Glutamatergic neuron (in vitro differentiated cells): ENCODE measurements at places on chromosomes 12 and 14.

DNA sequence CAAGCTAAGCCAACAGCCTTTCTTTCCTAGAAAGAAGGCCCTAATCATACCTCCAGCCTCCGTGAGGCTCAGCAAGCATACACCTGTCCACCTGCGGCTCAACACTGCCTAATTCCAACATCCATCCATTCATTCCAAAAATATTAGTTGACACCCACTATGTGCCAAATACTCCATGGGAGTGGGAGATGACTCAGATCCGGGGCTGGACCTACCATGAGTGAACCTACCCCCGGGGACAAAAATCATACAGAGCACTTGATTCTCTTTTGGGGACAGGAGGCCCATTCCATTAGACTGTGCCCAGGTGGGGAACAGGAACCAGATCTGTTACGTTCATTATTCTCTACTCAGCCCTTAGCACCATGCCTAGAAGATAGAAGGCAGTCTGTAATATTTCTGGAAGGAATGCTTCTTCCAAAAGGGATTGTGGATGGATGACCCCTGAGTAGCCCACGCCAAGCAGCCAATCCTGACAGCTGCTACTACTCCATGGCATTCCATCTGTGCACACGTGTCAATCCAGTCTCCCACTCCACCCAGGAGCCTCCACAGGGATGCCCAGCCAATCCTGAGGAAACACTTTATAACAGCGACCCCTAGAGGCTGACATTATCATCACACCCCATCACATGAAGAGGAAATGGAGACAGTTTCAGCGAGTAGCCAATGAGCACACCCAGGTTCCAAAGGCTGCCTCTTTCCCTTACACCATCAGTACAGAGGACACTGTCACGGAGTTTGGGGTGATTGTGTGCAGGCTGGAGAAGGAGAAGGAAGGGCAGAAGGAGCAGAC, 170.7 kb downstream of the ESRRB start:
- peak; percentile 51 for DNase-seq

DNA sequence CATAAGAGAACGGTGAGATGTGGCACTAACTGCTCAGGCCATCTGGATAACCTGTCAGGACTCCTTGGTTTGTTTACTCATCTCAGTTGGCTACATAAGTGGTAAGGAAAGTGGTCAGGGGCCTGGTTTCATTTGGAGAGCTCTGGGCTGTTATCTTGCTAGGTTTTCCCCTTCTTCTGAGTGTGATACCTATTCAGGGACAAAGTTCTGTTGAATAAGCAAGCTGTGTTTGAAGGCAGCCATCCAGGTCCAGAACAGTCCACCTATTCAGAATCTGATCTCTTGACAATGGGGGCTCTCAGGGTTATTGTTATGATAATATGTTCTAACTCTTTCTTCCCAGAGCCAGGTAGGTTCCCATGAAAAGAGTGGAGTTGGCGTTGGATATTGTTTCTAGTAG, 194.9 kb downstream of the PAH start:
- no peak for DNase-seq

DNA sequence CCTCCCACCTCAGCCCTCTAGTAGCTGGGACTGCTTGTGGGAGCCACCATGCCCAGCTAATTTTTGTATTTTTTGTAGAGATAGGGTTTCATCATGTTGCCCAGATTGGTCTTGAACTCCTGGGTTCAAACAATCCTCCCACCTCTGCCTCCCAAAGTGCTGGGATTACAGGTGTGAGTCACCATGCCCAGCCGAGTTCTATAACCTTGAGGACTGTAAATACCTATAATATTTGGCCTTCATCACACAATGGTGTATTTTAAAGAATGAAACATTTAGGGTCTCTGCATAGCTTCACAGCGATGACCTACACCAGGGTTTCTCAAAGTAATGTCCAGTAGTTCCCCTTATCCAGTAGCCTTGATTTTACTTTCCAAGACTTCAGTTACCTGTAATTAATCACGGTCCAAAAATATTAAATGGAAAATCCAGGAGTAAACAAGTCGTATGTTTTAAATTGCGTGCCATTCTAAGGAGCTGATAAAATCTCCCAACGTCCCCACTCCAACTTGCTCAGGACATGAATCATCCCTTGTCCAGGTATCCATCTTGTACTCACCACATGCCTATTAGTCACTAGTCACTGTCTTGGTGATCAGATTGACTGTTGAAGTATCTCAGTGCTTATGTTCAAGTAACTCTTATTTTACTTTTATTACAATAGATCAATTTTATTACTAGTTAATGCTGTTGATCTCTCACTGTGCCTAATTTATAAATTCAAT, 368.2 kb downstream of the BTG1 start:
- no peak for DNase-seq

GRCh38 chr12:15227004-15227679, 5.9 kb upstream of the RERG start:
- peak; percentile 53 for DNase-seq
